EL (cell line): ENCODE measurements at places on chromosomes 13 and 19.

DNA sequence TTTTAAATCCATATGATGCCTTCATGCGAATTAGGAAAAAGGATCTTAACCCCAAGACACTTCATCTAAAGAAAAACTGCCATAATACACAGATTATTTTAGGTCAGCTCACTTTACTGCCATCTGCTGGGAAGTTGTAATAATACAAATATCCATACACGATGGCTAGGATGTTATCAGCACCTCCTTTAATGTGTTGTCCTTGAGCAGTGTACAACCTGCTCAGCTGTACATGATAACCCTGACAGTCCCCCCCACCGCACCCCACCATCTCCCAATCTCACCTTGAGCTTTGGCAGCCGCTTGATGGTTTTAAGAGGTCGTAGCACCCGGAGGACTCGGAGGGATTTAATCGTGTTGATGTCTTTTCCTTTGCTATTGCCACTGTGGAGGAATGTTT lies 112.2 kb downstream of the IER2 start:
- DNase-seq, result peak; percentile 57

GRCh38 chr13:20006206-20006605 lies 47.7 kb downstream of the ZMYM2 start:
- DNase-seq, result peak; percentile 60

DNA sequence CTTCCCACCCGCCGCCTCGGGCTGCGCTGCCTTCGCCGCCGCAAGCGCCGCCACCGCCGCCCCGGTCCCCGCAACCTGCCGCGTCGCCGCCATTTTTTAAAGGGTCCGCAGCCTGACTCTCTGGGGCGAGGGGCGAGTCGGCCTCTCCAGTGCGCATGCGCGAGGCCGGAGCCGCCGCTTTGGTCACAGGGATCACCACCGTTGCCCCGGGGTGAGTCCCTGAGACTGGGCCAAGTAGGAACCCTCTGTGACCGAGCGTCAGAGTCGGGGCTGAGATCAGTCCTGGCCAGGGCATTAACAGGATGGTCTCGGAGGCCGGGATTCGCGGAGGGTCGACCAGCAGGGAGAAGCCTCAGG lies 42.6 kb downstream of the ZNF146 start:
- no peak for DNase-seq

GRCh38 chr19:58300620-58301019 lies 4.6 kb upstream of the ERVK3-1 start:
- DNase-seq, result no peak

GRCh38 chr13:79479882-79480281 lies 1.1 kb upstream of the NDFIP2 start:
- no peak for DNase-seq

DNA sequence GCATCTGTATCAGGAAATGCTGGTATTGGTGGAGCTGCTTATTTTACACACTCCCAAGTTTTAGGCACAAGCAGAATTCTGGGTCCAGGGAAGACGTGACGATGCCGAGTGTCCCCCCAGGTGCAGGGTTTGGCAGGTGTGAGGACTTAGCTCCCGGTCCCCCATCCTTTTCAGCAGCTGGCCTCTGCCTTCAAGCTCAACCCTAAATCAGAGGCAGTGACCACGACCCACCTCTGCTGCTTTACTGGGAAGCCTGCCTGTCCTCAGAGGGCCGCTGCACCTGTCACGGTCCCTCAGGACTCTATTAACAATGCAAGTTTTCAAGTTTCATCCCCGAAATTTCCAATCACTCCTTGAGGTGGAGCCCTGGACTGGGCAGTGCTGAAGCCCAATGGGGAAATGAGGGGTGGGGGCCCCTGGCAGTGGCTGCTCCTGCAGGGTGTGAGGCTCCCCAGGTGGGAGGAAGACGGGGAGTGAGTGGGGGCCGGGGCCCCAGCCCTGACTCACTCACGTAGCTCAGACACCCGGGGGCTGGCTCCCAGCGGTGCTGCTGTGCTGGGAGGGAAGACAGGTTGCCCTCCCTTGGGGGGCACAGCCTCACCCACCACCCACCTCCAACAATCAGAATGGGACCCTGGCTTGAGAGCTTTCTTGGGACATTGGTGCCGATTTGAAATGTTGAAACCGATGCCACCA lies 92.6 kb upstream of the MCF2L start:
- DNase-seq, result no peak

DNA sequence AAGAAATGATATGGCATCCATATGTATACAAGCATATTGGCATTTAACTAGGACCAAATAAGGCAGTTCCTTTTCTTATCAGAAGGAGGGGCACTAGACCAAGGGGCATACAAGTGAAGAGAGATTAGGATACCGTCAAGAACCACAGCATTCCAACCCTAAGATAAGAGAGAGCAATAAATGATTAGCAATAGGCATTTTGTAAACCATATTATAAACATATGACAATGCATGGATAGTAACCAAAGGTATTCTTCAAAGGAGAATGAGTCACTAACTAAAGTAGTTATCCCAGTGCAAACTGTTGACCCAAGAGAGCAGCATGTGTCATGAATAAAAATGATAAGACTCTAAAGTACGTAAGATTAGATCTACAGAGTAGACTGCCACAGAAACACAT lies 500.9 kb upstream of the HTR2A start:
- peak; percentile 61 for DNase-seq

GRCh38 chr13:79654520-79654919 lies 173.6 kb downstream of the NDFIP2 start:
- no peak for DNase-seq

- DNase-seq, result no peak
Measured at GRCh38 chr13:113295776-113296175, 1.3 kb upstream of the LAMP1 start.

DNA sequence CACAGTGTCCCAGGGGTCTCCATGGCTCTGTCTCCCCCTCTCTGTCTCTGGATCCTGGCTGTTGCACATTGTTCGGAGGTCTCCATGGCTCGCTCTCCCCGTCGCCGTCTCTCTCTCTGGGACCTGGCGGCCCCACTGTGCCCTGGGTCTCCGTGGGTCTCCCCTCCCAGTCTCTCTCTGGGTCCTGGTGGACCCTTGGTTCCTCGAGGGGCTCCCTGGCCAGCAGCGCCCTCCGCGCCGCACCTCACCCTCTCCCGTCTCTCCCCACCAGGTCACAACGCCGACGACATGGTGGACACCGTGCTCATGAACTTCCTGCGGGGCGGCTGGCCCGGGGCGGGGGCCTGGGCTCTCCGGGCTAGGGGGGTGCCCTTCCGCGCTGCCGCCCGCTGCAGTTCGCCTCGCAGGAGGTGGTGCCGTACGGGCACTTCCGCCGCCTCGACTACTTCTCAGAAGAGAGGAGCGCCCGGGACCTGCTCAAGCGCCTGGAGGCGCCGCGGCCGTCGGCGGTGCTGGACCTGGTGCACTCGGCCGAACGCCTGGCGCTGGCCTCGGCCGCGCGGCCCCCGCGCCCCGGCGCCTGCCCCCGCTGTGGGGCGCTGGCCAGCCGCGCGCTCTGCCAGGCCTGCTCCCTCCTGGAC lies 29.1 kb downstream of the SIGLEC5 start:
- no peak for DNase-seq

DNA sequence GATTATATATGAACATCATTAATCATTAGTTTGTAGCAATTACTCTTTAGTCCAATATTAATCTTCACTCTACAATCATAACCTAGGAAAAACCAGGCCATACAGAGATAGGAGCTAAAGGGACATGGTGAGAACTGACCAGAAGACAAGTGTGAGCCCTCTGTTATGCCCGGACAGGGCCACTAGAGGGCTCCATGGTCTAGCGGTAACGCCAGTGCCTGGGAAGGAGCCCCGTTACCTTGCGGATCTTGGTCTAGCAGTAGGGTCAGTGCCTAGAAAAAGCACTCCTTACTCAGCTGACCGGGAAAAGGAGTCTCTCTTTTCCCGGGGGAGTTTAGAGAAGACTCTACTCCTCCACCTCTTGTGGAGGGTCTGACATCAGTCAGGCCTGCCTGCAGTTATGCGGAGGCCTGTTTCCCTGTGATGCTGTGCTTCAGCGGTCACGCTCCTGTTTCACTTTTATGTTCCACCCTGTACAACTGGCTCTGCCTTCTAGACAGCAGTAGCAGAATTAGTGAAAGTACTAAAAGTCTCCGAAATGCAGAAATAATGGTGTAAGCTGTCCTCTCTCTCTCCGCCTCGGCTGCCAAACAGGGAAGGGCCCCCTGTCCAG lies 13.8 kb downstream of the OR7D4 start:
- peak; percentile 72 for DNase-seq

DNA sequence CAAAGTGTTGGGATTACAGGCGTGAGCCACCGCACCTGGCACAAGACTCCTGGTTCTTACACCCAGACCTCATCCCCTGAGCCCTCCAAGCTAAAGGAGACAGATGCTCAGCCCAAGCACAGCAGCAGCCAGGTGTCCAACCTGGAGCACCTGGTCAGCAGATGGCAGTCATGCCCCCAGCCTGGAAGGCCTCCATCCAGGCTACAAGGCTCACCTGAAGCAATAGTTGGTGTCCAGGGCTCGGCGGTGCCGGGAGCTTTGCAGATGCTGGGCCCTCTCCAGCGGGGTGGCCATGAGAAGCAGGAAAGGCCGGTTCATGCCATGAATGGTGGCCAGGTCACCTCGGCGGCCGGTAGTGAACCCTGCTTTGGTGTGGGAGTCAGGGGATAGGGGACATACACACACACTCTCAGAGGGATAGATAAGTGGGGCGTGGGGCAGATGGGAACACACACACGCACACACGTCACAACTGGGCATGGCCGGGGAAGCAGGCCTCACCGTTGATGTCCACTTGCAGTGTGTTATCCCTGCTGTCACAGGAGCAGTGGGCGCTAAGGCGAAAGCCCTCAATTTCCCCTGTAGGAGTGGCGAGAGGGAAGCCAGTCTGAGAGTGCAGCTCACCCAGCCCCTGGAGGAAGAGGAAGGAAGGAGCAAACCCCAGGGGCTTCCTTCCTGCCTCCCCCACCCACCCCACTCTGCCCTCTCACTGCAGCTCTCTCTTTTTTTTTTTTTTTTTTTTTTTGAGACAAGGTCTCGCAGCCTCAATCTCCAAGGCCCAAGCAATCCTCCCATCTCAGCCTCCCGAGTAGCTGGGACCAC lies 11.8 kb downstream of the TGFB1 start:
- no peak for DNase-seq

DNA sequence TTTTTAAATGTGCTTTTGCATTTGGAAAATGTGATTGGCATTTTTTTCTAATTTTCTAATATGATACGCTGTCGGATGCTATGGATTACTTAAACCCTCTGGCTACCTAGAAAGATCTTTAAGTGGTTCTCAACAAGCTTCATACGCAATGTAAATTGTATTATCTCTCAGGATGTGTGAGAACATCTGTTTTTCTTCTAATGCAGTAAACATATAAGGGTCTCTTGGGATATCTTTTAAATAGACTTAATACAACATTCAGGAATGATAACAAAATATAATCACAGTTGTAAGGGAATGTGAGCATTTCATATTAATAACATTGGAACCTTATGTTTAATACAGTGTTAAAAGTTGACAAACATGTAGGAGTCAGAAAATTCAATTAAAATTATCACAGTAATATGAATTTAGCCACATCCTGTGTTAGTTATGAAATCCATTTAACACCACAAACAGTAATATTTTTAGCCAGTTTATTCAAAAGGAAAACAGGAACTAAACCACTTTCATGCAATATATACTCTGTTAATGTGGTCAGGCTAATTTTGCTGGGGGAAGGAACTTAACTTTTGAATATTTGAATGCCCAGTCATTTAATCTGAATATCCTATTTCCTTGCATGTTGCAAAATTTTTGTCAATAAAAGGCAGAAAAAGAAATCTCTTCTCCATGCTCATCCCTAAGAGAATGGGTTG lies 15.0 kb upstream of the ALOX5AP start:
- DNase-seq, result no peak

DNA sequence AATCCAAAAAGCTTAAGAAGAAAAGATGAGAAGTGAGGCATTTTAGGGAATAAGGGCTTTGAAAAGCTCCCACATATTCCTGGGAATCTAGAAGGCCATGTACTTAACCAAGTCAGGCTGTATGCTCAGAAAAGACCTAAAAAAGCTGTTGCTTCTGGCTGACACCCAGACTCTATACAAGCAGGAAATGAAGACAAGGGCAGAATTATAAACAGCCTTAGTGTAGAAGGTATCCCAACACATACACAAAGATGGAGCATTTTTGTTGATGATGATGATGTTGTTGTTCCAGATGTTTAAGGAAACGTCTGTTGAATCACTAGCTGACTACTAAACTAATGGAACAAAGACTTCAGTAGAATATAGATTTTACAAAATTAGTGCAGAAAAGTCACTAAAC lies 26.1 kb upstream of the N4BP2L1 start:
- no peak for DNase-seq

DNA sequence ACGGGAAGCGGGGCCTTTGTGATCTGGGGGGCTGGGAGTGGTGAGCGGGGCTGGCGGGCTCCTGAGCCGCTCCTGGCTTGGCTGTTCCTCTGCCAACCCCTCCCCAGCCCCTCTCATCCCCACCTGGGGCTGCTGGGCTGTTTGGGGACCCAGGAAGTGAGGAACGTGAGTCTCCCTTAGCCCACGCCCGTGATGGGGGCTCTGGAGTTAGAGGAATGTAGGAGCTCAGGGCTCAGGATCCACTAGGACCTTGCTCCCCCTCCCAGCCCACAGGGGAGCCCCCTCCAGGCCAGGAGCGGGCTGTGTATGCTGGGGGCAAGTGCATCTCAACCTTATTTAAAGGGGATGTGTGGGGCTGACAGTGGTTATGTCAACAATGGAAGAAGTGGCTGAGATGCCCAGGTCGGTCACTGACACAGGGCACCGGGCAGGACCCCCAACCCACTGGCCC lies 134.1 kb downstream of the URI1 start:
- no peak for DNase-seq

DNA sequence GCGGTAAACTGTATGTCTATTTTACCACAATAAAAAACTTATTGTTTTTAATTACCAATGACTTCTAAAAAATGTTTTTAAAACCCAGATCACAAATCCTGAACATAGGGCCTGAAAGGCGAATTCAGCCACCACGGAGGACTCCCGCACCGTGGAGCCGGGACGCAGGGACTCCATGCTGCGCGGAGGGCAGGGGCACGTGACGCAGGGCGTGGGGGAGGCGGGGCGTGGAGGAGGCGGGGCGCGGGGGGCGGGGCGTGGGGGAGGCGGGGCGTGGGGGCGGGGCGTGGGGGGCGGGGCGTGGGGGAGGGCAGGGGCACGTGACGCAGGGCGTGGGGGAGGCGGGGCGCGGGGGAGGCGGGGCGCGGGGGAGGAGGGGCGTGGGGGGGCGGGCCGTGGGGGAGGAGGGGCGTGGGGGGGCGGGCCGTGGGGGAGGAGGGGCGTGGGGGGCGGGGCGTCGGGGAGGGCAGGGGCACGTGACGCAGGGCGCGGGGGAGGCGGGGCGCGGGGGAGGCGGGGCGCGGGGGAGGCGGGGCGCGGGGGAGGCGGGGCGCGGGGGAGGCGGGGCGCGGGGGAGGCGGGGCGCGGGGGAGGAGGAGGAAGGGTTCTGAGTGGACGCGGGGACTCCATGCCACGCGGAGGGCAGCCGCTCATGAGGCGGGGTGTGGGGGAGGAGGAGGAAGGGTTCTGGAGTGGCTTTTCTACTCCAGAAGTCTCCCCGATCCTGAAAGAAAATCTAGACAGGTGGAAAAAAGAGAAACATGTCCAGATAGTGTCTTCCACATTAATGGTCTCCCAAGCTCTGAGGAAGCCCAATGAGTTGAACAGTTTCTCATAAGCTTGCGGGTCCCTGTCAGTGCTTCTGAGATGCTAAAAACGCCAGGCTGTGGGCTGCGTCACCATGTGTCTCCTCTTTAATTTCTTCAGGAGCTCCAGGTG lies 4.4 kb upstream of the PROZ start:
- DNase-seq, result peak; percentile 67
